BJ (cell line): ENCODE measurements at places on chromosomes 3 and 15.

DNA sequence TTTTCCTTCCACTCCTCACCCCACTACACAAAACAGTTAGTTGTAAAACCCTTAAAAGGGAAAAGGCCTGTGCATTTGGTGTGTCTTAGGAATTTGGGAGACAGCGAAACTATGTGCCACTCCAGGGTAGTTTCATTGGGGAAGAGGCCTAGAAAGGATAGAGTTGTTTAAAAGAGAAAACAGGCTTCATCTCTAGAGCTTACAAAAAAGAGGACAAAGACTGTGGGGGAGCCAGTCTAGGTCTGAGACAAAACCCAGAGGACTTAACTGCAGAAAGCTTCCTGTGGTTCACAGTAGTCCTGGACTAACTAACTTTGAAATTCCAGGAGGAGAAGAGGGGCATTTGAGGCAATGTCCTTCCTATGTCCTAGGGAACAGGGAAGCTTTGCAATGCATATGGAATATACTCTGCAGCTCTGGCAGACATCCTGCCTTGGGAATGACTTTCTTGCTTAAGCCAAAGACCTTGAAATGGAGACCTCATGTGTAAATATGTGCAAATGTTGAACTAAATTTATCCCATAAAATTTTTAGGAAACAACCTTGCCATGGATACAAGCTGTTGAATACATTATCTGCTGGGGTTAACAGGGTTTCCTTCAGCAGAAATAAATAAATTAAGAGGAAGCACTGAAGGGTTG is 159.4 kb downstream of the LSAMP start:
- no peak for DNase-seq

DNA sequence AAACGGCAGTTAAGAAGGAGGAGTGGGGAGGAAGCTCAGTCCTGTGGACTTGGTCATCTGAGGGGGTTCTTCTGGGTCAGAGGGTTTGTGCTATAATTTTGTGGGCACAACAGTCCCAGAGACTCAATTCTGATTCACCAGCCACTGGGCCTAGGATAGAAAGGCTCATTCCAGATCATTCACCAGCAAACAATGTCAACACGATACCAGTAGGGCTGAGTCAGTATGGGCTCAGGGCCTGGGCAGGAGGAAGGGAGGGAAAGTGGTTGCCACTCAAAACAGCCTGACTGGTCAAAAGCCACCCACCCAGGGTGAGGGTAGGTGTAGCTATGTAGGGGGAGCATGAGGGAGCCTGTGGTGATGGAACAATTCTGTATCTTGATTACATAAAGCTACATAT is 86.9 kb upstream of the MEX3B start:
- DNase-seq = no peak

DNA sequence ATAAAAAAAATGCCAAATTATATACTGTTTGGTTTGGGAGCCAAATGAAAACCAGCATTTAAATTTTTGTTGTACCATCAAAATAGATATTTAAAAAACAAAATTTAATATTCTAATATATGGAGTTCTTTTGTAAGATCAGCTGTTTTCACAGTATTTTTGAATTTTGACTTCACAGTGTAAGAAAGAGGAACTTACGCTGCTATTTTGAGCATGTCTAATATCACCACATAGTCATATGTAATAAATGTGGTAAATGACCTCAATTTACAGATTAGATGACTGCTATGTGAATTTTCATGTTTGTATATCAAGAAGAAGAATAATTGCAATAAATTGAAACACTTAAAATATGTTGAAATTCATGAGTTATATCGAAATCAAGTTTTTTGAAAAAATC is 189.6 kb downstream of the ARRDC4 start:
- no peak for DNase-seq

- no peak for DNase-seq
These were observed 12.0 kb downstream of the TRPM1 start for GRCh38 chr15:31089368-31090047.

DNA sequence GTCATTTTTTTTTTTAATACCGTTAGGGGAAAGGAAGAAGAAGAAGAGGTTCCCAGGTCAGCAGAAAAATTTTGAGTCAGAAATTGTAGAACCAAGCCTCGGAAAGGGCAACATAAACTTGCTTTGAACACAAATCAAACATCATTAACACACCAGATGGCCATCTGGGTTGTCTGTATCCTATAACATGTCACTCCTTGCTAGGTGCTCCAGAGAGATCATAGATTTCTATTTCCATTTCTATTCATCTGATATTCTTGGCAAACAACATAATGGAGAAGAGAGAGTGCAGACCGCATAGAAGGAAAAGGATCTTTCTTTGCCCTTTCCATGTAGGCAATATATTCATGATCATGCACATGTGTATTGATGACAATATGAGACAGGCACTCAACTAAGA is 129.5 kb upstream of the STT3B start:
- DNase-seq = no peak

- DNase-seq = no peak
These were observed 178.0 kb downstream of the TPRG1 start for GRCh38 chr3:189349772-189350171.

- no peak for DNase-seq
These were observed 550 bp downstream of the CCDC9B start for GRCh38 chr15:40340038-40340739.

GRCh38 chr3:161576714-161577510 is 80.3 kb downstream of the OTOL1 start:
- no peak for DNase-seq

GRCh38 chr15:31256378-31257265 is 70.0 kb upstream of the KLF13 start:
- no peak for DNase-seq

DNA sequence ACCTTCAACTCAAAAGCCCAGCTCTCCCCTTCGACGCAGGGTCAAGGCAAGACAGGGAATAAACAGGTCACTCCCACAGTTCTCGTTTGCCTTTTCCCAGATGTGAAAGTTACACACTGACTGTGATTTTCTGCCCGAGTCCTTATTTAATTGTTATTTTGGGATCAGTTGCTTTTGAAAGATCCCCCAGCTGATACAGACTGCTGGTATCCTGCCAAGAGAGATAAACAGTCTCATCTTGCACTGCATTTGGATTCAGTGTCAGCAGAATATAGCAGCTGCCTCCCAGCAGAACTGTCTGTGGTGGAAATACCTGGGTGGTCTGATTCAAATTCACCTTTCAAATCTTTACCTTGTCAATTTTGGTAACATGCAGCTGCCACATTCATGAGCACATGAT is 56.0 kb upstream of the FAM3D start:
- no peak for DNase-seq
